ENCODE measurements at places on chromosomes 5 and 9.

DNA sequence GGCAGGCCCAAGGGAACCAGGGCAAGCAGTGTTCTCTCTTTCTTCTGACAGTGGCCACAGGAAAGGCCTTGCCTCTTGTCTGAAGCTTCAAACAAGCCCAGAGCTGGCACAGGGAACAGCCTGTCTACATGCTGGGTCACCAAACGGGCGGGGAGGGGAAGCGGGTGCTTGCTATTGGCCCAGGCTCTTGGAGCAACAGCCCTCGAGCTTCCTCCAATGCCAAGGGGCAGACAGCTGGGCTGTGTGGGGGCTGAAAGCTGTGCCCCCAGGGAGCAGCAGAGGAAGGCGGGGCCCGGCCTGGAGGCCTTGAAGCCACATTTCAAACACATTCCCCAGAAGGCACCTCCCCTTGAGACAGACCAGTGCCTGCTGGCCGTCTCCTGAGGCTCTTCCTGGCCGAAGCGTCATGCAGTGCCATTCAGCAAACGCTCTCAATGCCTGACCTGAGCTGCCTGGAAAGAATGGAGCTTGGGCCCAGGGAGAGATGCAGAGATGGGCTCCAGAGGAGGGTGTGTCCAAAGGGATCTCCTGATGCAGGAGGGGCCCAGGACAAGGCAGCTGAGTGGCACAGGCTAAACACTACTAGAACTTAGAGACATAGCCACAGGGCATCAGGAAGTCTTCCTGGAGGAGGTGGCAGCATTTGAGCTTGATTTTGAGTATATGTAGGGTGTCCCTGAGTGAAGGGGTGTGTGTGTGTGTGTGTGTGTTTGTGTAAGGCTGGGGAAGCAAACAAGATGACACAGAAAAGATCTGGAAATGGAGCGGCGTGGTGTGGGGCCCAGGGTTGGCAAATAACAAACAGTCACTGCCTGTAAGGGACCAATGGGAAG, 2.5 kb downstream of the FIBCD1 start:
- no peak for ATAC-seq

GRCh38 chr5:4921929-4922328, 218.2 kb upstream of the ADAMTS16 start:
- no peak for ATAC-seq

DNA sequence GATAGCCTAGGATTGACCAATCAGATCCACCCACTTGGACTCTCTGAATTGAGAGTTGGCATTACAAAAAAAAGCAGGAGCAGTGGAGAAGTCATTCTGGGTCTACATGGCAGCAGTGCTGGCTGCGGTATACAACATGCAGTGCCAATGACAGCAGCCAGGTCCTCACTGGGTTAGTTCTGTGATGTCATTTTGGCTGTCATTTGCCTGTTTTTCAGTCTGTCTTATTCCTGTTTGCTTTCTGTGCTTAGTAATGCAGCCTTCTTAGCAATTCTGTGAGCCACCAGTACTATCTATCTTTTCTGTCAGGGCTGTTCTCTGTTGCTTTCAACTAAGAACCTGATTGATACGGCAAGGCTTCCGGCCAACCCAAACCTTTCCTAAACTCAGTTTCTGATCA, 471.8 kb downstream of the BNC2 start:
- no peak for ATAC-seq

DNA sequence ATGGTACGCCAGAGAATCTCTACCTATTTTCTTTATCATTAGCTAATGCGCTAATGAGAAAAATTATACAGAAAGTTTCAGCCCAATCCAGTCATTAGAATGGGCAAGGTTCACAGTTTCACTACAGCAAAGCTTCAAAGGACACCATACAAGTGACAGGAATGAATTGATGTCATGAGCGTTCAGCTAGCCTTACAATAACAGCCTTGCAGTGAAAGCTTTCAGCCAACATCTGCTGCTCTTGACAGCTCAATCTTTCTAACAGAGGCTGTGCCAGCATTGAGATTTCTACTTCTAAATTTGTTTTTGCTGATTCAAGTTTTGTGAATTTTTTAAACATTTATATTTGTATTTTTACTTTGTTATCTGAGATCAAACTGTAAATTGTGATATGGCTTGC, 302.4 kb upstream of the FAM174A start:
- no peak for ATAC-seq

- no peak for ATAC-seq
These were observed 147.5 kb upstream of the PIK3R1 start for GRCh38 chr5:68067976-68068603.

DNA sequence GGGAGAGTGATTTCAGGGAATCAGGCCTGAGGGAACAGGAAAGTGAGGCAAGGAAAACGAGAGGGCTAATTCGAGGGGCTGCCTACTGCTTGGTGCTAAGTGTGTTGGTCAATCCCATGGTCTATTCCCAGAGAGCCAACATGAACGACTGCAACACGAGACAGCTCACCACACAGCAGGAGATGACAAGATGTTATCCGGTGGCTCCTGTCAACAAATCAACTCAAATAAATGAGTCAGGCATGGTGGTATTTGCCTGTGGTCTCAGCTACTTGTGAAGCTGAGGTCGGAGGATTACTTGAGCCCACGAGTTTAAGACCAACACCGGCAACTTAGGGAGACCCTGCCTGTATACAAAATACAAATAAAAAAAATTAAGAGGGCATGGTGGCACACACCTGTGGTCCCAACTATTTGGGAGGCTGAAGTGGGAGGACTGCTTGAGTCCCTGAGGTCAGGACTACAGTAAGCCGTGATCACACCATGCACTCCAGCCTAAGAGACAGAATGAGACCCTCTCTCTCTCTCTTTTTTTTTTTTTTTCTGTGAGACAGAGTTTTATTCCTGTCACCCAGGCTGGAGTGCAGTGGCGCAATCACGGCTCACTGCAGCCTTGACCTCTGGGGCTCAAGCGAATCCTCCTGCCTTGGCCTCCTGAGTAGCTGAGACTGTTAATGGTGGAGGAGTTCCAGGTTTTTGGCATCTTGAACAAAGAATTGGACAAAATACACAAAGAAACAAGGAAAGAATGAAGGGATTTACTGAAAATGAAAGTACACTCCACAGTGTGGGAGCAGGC, 9.0 kb upstream of the FAF2 start:
- ATAC-seq = no peak

DNA sequence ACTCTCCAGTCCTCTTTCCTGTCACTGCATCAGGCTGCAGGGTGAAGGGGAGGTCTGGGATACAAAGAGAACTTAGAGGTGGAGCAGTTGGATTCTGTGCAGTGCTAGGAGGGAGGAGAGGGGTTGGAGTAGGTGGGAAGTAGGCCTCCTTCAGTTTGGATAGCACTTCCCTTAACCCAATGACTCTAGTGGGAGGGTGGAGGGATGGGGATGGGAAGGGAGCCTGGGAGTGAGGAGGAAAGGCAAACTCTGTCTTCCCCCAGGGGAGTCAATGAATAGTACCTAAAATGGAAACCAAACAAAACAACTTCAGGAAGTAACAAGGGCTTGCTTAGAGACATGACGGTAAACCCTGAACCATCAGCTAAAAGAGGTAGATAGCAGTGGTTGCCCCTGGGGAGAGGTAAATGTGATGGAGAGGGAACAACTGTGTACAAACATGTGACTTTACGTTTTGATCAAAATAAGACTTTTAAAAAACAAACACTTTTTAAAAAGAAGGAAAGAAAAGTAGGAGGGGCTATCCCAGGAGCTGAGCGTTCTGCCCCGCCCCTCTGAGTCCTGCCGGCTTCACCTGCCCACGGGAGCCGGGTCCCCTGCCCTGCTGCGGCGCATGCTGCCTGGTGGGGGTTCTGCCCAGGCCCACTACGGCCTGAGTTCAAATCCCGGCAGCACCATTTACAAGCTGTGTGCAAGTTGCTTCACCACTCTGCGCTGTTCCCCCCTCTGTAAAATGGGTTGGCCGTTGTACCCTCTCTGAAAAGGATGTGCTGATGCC, 30.9 kb downstream of the GSN start:
- ATAC-seq = no peak

GRCh38 chr9:96217294-96217707, 84.7 kb downstream of the HSD17B3 start:
- ATAC-seq = no peak

DNA sequence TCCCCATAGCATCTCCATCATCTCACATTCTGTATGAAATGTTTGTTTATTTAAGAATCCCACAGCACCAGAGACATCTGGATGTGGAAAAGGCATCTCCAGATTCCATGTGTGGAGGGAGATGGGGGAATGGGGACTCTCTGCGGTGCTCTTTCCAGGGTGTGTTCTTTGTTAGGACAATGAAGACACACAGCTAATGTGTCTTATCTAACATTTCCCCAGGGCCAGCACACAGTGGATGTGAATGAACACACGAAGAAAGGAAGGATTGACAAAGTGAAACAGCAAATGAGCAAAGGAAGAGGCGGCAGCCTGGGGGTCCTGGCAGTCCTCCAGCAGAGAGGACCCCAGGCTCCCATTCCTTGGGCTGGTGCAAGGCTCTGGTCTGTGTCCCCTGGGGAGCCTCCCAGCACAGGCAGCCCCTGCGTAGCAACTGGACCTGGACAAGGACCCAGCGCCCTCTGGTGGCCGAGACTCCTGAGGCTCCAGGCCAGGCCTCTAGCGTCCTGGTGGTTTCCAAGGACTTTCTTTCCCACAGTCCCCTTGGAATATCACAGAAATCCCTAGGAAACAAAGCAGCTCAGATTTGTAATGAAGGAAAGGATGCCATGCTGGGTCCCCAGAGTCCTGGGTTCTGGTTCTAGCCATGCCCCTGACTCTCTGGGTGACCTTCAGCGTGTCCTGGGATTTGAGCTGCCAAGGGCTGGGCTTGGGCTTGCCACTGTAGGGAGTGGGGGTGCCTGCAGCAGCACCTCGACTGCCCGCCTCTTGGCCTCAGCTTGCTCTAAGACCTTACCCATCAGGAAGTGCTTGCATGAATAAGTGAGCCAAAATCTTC, 3.5 kb upstream of the PDLIM7 start:
- peak; percentile 33 for ATAC-seq

DNA sequence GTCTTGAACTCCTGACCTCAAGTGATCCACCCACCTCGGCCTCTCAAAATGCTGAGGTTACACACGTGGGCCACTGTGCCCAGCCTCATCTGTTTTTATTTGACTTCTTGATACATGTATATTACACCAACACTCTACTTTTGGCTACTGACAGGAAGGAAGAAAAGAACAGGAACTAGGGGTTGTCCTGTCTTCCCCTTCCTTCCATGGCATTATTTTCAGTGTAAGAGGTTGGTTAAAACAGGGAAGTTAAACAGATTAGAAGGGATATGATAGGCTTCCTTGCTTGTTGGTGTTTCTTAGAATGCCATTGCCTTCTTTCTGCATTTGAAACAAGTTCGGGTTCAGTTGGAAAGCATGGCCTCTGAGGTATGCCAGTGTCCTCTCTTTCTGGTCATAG, 312.8 kb downstream of the NDUFS4 start:
- ATAC-seq = no peak

DNA sequence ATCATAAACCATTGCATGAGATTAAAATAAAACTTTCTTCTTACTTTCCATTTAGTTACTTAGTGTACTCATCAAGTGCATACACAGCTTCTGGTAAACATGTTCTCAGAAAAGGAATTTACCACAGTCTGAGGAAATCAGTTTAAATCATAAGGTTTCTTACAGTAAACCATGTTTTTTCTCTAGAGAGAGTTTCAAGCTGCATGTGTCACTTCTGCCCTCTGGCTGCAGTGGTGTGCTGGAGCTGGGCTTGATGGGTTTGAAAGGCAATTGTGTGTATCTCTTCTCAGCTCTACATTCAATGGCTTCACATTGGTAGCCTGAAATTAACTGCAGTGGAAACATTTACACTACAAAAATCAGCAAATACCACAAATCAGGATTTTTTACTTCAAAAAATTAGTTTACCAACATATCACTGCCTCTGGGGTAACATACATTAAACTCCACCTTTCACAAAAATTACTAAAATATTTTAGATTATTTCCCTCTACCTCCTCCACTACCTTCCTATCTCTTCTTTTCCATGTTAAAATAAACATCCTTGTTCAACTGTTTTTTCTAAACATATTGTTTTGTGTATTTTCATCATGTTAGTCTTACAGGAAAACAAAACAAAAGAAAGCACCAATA, 414.3 kb downstream of the ANXA1 start:
- ATAC-seq = no peak

- no peak for ATAC-seq
These were observed 364.2 kb upstream of the RPS23 start for GRCh38 chr5:82642313-82642712.

GRCh38 chr9:109411798-109412352, 86.2 kb downstream of the PTPN3 start:
- ATAC-seq = peak; percentile 52

- ATAC-seq = peak; percentile 27
These were observed 81.6 kb upstream of the TNFAIP8 start for GRCh38 chr5:119274030-119274766.

DNA sequence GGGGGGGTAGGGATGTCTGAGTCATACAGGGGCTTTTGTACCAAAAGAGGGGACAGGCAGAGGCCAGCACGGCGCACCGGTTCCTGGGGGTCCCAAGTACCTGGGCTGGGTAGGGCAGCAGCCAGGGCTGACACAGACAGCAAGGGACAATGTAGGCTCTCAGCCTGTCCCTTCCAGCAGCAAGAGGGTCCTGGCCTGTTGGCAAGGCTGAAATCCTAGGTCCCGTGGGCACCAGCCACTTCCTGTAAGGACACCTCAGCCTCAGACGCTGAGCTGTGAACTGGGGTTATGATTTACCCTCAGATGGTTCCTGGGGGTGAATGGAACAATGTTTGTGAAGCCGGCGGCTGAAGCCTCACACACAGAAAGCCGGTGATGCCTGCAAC, 41.3 kb downstream of the NACC2 start:
- no peak for ATAC-seq

GRCh38 chr5:76337953-76338451, 65.1 kb upstream of the IQGAP2 start:
- peak; percentile 76 for ATAC-seq

Data from activated T-helper 17 cell treated with anti-CD3 and anti-CD28 coated beads, Interleukin-2, amount 50 U/mL, for 72 hours (primary cell).